ENCODE measurements at places on chromosomes 5 and 9.

DNA sequence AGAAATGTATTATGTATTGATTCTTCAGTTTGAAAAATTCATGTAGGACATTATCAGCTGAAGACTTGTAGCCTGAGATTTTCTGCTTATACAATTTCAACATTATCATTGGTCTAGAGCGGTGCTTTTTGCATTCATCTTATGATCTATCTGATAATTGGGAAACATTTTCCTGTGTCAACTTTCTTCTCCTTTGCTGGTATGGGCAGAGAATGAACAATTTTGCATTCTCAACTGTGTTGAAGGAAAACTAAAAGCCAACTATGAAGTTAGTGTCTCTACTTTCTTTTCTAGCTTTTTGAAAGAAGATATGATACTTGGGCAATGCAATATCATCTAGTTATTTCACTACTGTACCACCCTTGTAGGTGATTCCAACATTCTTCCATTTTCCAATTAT lies 10.3 kb downstream of the ZFR start:
- DNase-seq: no peak

DNA sequence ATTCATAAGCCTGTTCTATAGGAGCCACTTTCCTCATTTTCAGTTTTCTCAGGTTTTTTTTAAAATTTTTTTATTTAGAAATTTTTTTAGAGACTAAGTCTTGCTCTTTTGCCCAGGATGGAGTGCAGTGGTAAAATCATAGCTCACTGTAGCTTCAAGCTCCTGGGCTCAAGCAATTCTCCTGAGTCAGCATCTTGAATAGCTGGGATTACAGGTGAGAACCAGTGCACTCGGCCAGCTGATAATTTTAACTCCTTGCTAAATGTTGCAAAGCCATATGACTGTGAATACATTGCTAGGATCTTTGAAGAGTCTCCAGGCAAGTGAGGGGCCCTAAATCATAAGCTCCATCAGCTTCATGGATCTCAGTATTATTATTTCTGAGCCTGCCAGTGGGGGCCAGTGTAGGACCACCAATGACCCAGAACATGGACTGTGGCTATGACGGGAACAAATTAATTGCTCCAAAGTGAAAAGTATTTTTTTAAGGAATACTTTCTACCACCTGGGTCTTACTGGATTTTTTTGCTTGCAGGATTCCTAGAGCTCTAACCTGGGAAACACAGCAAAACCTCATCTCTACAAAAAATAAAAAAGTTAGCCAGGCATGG lies 5.7 kb upstream of the GAPVD1 start:
- DNase-seq: no peak

DNA sequence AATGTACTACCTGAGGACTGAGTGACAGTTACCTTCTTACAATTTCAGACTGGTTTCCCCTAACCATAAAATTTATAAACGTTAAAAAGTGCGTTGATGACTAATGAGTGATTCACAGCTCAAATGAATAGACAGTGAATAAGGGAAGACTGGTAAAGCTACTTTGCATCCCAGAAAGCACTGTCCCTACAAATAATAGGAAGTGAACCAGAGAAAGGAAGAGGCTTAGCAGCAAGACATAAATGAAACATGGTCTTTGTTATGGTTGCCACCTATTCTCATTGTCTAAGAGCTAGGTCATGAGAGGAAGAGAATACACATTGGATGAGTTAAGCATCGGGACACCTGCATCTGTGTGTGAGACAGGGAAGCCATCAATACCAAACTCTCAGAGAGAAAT lies 849.2 kb downstream of the TAF11L14 start:
- no peak for DNase-seq

- no peak for DNase-seq
Measured at GRCh38 chr5:97107318-97107717, 35.1 kb downstream of the LIX1 start.

- DNase-seq: no peak
Measured at GRCh38 chr5:145324767-145325479, 510.2 kb downstream of the PRELID2 start.

DNA sequence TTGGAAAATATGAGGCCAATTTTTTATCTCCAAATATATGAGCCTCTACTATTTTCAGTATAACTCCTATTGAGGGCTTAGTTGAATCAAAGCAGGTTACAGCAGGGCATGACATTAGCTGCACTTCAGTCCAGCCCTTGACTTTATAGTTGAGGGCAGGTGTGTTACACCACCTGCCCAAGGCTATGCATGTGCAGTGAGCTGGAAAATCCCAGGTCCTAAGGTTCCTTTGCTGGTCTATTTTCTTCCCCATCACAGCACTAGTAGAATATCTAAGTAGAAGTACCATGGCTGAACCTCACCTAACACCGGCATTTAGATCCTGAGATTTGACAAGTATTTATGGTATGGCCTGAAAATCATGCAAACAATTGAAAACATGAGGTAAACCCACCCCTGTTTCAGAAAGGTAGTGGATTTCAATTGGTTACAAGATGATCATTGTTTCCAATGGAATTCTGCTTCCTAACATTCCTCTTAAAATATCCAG lies 201.1 kb downstream of the SEMA5A start:
- DNase-seq: no peak

DNA sequence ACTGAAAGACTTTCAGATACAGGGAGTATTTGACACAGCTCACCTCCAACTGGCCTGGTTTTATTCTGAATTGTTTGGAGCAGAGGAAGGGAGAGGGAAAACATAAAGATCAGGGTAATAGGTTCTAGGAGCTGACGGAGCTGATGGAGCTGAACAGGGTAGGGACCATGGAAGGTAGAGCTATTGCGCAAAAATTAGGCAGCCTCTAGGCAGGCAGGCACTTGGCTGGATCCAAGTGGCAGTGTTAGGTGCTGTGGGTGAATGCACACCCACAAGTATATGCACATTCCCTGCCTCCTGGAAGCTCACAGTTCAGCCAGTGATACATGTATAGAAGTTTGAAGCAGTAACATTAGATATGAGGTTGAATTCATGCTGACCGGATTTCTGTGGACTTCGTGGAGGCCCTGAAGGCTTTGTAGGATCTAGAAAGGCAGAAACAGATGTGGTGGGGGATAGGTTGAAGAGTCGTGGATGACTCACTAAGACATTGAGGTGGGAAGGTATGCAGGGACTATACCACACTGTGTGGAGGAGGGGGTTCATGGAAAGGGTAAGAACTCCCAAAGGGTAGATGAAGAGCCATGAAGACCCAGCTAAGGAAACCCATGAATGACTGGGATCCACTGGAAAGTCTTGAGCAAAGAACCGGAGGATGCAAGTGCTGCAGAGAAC lies 50.8 kb downstream of the WWC1 start:
- DNase-seq: no peak

DNA sequence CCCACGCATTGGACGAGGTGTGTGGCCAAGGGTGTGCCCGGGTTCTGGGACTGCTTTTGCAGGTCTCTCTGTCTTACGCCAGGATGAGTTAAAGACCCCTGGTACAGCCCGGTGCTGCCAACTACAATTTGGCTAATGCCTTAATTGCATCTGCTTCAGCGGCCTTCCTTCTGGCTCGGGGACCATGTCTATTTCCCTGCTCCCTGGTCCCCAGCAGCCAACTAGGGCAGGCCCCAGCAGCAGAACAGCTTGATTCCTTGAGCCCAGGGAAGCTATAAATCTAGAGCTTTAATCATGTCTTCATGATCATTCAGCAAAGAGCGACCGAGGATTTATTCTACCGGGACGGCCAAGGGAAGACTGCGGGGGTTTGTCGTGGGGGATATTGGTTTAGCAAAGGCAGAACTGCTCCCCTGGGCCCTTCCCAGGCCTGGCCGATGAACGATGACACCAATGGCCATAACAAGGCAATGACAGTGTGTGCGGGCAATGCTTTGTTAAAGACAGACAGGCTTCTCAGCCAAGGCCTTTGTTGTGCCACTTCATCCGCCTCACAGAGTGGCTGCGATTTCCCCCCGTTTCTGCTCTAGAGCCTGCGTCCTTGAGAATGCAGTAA lies 51.4 kb downstream of the CFAP77 start:
- DNase-seq: no peak

DNA sequence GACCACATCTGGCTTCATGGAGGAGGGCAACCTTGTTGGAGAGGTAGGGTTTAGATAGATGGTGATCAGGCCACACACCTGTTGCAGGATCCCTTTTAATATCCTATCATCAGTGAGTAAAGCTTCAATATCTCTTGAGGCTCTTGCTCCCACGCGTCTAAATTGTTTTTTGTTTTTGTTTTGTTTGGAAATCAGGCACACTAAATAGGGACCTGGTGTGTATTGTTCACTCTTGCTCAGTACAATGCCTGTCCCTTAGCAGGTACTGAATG lies 2.6 kb upstream of the TMEM268 start:
- no peak for DNase-seq

DNA sequence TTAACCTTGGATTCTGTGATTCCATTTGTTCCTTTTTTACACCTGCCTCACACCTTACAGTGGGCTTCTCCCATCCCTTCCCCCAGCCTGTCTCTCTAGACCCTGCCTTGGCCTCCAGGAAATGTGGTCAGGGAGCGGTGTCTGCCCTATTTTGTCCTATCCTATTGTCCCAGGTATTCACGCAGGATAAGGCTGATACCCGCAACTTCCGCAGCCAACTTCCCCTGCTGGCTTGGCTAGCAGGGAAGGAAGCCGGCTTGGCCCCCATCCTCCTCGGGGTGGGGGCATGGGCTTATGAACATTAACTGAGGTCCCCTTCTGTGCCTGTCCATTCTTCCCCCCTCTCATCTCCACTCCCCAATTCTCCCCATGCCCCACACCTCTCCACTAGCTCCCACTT lies 3.5 kb downstream of the CSF1R start:
- no peak for DNase-seq

DNA sequence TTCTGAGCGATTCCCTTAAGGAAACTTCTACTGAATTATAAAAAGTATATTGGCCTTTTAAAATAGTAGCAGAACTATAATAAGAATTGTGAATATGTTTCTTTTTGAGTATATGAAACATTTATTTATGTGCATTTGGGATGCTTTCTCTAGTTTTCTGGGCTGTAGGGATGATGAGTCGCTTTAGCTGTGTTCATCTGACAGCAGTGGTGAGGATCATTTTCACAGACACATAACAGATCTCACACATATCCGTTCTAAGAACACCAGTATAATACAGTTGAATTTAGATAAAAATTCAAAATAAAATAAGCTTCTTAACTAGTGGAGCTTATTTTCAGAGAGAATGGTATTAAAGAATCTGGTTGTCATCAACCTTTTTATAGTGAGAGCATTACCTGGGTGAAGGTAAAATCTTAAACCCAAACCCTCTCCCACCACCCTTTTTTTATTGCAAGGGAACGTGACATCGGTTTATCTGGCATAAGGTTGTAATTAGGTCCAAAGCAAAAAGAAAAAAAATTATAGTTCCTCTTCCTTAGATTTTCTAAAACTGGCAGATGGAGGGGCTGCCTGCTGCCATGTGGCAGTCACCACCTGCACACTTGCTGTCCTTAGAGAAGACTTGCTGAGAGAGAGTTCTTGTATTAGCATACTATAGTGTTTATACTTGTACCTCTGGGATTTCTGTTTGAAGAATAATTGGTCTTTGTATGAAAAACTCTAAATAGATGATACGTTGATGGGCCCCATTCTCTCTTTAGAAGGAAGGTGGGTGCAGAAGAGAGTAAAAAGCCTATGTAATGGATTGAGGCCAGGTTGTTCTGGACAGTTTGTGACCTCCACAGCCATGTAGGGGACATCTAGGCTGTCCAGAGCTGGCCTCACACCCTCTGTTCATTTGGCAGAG lies 86.8 kb downstream of the CAMK4 start:
- DNase-seq: no peak

DNA sequence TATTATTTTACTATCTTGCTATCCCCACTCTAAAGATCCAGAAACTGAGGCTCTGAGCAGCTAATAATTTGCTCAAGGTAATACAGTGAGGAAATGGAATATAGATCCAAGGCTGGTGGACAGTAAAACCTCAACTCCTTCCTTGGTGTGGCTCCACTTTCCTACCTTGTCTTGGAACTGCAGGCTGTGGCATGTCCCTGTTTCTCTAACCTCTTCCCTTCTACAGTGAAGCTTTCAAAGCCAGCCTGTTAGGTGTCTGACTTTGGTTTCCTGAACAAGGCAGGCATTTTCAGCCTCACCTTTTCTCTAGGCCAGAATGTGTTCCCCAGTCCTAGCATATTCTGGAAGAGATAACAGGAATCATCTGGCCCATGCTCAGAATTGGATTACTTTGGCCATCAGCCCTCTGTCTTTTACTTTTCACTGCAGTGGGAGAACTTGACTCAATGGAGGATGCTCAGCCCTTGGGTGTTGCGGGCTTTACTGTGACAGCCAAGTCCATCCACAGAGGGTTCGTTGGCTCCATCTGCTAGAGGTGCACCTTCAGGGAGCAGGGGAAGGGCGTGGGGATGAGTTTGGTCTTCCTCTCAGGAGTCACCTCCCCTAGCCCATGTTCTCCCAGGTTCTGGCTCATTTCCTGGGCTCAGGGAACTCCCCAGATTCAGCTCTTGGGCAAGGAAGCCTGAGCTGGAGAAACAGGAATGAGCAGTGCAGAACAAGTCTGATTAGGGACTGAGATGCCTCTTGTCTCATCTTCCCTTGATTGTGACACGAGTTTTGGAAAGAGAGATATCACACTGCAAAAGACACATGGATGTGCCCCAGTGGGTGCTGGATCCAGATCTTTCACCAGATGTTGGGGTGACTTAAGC lies 1.1 kb downstream of the NIPAL4 start:
- no peak for DNase-seq

GRCh38 chr5:89071941-89072331 lies 189.0 kb upstream of the MEF2C start:
- DNase-seq: no peak

DNA sequence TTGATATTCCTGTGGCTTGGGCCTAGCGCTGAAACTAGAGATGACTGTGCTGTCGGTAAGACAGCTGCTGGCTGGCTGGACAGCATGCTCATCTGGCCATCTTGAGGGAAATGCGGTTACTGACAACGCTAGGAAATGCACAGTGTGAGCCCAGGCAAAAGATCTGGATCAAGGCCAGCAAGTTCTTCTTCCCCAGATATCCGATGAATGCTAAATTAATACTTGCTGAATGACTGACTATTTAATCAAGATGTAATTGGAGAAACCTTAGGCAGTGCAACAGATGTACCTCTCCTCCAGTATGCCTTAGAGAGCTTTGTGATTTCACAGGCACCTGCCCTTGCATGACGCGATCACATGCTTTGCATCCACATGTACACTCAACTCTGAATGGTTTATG lies 659.1 kb downstream of the EFNA5 start:
- DNase-seq: no peak

- no peak for DNase-seq
Measured at GRCh38 chr5:9265441-9266287, 280.2 kb downstream of the SEMA5A start.

Measured in skin of body (tissue), 3 donors.